ENCODE measurements at places on chromosomes 6 and 20.

DNA sequence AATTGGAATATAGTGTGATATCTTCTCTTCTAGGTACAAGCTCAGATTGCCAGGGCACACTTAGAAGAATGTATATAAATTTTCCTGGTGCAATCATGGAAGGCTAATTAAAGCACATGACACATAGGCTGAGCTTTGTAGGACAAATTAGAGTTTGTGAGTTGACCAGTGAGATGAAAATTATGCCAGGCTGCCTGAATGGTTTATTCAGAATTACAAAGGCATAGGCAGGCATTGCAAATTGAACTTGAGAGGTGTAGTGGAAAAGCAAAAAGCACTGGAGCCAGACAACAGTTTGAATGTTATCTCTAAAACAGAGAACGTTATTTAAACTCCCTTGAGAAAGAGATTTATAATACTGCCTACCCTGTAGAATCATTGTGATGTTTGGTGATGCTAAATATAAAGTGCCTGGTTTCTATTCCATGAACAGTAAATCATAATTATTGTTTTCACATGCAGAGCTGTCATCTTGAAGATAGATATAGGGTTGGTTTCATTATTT lies 712.1 kb downstream of the TBC1D32 start:
- no peak for DNase-seq
- H3K4me1 ChIP-seq = no peaks in the 10 kb centered on the region
- H3K4me3 ChIP-seq = no peak overlapping the region

DNA sequence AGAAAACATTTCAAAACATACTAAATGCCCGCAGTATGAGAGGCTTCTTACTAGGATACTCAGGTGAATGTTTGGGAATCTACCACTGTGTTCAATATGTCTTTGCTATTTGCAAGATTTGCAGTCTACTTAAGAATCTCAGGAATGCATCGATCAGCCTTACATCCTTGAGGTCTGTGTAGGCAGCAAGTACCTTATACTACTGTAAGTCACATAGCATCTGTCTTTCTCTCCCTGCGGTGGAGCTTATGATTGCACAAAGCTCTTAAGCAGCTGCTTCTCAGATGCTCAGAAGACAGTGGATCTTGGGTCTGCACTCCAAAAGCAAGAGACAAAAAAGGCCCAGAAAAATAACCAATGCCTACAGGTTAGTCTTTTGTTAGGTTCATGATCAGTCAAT lies 21.4 kb downstream of the PCSK2 start:
- no peaks in the 10 kb centered on the region for H3K4me1 ChIP-seq
- no peaks in the 10 kb centered on the region for H3K27me3 ChIP-seq
- H3K36me3 ChIP-seq = no peaks in the 10 kb centered on the region
- H3K27ac ChIP-seq = no peak overlapping the region
- no peak overlapping the region for H3K4me3 ChIP-seq

GRCh38 chr20:19794941-19795340 lies 36.9 kb downstream of the RIN2 start:
- H3K4me1 ChIP-seq = no peaks in the 10 kb centered on the region
- H3K4me3 ChIP-seq = no peak overlapping the region
- no peak overlapping the region for H3K27ac ChIP-seq
- H3K36me3 ChIP-seq = no peaks in the 10 kb centered on the region
- H3K27me3 ChIP-seq = peaks cover 7% of the 10 kb centered on the region
- no peak for DNase-seq

- peaks cover 20% of the 10 kb centered on the region for H3K4me1 ChIP-seq
- H3K27me3 ChIP-seq = peaks cover 70% of the 10 kb centered on the region
- H3K36me3 ChIP-seq = no peaks in the 10 kb centered on the region
- no peak overlapping the region for H3K27ac ChIP-seq
- peak overlapping the region; percentile 53 for H3K4me3 ChIP-seq
- DNase-seq = peak; percentile 71
Measured at GRCh38 chr6:30480536-30481156, 8.7 kb upstream of the HLA-E start.

DNA sequence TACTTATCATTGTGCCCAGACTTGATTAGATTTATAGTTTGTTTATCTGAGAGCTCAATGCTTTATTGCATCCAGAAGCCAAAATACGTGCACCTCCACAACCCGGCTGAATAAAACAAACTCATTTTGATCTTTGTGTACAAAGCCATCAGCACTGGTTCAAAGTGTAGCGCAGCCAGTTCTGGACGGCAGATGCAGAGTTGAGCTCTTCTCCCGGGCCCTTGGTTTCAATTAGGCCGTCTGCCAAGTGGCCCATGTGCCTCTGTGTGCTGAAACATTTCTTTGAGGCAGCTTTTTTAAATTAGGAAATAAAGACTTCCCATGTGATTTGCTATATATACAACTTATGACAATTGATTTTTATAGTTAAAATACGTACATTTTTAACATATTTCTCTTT lies 96.2 kb upstream of the RSPO3 start:
- no peaks in the 10 kb centered on the region for H3K27me3 ChIP-seq
- H3K4me1 ChIP-seq = no peaks in the 10 kb centered on the region
- H3K36me3 ChIP-seq = no peaks in the 10 kb centered on the region
- no peak overlapping the region for H3K4me3 ChIP-seq

DNA sequence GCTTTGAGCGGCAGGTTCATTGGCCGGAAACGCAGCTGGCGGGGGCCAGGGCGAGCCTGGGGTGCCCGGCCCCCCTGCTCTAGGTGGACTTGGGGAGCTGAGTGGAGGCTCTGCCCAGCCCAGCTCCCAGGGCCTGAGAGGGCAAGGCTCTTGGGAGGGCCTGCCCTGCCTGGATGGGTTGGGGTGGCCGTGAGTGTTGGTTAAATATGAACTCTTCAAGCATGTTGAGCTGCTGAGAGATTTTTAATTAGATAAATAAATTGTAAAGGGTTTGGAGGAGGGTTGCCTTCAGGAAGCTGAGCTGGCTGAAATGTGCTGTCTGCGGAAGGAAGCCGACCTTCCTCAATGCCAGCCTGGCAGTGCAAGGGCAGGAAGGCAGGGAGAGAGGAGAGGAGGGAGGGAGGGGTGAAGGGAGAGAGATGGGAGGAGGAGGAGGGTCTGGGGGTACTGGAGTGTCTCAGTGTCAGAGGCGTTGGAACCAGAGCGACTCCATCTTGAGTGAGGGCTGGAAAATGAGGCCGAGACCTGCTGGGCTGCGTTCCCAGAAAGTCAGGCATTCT lies 39.4 kb upstream of the PMEPA1 start:
- H3K27me3 ChIP-seq = peaks cover 23% of the 10 kb centered on the region
- H3K4me3 ChIP-seq = peak overlapping the region; percentile 56
- peaks cover 8% of the 10 kb centered on the region for H3K4me1 ChIP-seq
- no peak for DNase-seq

DNA sequence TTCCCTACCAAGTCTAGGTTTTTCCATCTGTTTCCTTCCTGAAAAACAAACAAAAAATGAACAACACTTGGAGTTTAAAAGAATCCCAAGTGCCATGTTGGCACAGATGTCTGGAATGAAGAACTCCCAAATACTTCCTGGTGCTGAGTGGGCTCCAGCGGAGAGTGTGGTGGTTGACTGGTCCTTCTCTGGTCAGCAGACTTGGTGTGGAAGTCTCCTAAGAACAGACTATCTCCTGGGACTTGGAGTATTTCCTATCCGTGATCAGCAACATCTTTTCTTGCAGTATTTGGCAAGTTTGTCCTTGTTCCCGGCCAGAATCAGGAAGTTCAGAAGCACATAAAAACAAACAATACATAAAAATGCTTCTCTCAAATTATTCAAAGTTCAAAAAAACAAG lies 154.1 kb downstream of the MTFR2 start:
- peaks cover 5% of the 10 kb centered on the region for H3K36me3 ChIP-seq
- H3K4me3 ChIP-seq = no peak overlapping the region
- DNase-seq = no peak

DNA sequence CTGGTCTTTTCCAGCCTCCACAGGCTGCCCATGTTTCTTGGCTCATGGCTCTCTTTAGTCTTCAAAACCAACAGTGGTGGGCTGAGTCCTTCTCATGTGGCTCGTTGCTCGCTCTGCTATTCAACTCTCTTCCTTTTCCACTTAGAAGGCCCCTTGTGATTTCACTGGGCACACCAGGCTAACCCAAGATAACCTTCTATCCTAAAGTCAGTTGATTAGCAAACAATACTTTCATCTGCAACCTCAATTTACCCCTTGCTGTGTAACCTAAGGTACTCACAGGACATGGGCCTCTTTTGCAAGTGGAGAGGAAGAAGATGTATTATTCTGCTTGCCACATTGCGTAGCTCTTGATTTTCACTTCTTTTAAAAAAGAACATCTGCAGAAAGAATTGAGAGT lies 79.6 kb downstream of the UTRN start:
- H3K36me3 ChIP-seq = peaks cover 33% of the 10 kb centered on the region
- no peak for DNase-seq
- no peak overlapping the region for H3K27ac ChIP-seq
- H3K4me3 ChIP-seq = no peak overlapping the region
- peaks cover 36% of the 10 kb centered on the region for H3K4me1 ChIP-seq

- no peak overlapping the region for H3K4me3 ChIP-seq
- no peaks in the 10 kb centered on the region for H3K27me3 ChIP-seq
- H3K27ac ChIP-seq = no peak overlapping the region
- H3K36me3 ChIP-seq = no peaks in the 10 kb centered on the region
- no peaks in the 10 kb centered on the region for H3K4me1 ChIP-seq
- no peak for DNase-seq
Measured at GRCh38 chr6:69570106-69570505, 226.7 kb downstream of the LMBRD1 start.

- no peaks in the 10 kb centered on the region for H3K36me3 ChIP-seq
- H3K27ac ChIP-seq = no peak overlapping the region
- H3K27me3 ChIP-seq = peaks cover 6% of the 10 kb centered on the region
- H3K4me1 ChIP-seq = no peaks in the 10 kb centered on the region
Measured at GRCh38 chr6:116355796-116356195, 15.0 kb upstream of the DSE start.

- no peaks in the 10 kb centered on the region for H3K4me1 ChIP-seq
- H3K27me3 ChIP-seq = peaks cover 2% of the 10 kb centered on the region
- H3K27ac ChIP-seq = no peak overlapping the region
- no peak for DNase-seq
- no peaks in the 10 kb centered on the region for H3K36me3 ChIP-seq
Measured at GRCh38 chr20:48298851-48299484, 513.7 kb upstream of the SULF2 start.

All from T-helper 2 cell treated with Interferon-gamma antibody and Interleukin-4, amounts not matched to agents 5 μg/mL and 100 μg/mL, for 36 hours (primary cell).